ENCODE measurements at places on chromosomes 3 and 15.

DNA sequence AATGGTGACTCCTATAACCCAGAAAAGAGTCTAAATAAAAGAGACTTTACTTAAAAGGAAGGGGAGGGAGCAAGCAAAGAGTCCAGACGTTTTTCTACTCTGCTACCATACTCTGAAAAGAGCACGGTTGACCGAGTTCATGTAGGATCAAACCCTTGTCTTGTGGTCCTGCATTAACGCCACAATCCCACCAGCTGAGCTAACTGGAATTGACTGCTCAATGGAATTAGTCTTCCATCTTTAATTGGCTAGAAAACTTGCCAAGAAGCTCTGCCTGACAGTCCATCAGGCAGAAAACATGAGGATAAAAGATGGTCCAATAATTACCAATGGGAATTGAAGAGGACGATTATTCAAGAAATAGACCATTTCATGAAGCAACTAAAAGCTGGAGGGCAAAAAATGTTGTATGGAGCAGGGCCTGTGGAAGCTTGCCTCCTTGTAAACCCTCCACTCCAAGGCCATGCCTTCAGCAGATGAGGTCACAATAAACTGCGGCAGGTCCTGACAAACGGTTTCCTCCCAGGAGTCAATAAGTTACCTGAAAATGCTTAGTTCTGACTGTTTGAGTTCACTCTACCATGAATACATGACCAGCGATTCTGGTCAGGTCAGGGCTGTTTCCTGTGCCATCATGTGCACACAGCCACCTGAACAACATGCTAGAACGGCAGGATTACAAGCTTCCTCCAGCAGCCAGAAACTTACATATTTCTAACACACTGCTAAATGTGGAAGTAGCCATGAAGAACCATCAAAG is 35.6 kb upstream of the ARHGEF3 start:
- no peak for DNase-seq

DNA sequence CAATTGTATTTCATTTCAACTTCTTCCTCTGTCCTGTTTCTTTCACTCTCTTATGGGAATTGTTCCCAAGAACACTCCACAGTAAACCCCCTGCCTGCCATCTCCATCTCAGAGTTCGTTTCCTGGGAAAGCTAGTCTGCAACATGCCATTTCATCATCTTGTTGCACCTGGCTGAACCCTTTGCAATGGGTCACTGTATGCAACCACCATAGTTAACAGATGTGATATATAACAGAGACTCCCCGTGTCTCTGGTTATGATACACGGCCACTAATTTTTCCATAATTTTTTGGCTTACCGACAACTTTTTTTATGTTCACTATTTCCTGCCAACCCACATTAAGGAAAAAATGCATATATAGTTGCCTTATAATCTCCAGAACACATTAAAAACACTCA is 95.5 kb downstream of the CHST2 start:
- DNase-seq: no peak

GRCh38 chr3:146501752-146502151 is 32.4 kb upstream of the PLSCR2 start:
- no peak for DNase-seq

DNA sequence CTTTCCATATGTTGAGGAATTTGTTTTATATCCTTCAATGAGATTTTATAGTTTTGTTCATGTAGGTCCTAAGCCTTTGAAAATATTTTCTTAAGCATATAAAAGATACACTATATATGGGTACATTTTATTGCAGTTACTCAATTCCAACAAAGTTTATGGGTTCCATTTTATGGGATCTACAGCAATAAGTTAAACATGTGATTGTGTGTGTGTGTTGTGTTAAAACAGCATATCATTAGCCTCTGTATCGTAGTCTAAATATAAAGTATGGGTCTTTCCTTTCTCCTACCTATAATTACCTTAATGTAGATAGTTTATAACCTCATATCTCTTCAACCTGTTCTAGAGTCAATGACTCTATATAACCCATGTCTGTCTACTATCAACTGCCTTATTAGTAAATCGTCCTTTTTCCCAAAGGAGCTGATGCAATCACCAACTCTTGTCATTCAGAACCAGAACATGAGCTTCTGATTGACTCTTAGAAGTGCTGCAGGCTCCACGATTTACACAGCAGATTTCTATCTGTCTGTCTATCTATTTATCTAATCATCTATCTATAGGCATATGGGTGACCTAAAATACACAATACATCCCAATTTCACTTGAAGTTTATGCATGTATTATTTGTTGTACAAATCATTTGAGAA is 512.6 kb upstream of the CBLB start:
- DNase-seq: no peak

DNA sequence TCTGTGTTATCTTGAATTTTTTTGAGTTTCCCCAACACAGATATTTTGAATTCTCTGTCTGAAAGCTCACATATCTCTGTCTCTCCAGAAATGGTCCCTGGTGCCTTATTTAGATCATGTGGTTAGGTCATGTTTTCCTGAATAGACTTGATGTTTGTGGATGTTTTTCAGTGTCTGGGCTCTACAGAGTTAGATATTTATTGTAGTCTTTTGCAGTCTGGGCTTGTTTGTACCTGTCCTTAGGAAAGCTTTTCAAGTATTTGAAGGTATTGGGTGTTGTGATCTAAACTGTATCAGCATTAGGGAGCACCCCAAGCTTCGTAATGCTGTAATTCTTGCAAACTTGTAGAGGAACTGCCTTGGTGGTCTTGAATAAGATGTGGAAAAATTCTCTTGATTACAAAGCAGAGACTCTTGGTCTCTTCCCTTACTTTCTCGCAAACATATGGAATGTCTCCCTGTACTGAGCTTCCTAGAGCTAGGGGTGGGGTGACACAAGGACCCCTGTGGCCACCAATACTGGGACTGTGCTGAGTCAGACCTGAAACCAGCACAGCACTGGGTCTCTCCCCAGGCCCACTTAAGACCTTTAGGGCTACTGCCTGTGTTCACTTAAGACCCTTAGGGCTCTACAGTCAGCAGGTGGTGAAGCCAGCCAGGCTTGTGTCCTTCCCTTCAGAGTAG is 26.5 kb downstream of the TM4SF18 start:
- no peak for DNase-seq

DNA sequence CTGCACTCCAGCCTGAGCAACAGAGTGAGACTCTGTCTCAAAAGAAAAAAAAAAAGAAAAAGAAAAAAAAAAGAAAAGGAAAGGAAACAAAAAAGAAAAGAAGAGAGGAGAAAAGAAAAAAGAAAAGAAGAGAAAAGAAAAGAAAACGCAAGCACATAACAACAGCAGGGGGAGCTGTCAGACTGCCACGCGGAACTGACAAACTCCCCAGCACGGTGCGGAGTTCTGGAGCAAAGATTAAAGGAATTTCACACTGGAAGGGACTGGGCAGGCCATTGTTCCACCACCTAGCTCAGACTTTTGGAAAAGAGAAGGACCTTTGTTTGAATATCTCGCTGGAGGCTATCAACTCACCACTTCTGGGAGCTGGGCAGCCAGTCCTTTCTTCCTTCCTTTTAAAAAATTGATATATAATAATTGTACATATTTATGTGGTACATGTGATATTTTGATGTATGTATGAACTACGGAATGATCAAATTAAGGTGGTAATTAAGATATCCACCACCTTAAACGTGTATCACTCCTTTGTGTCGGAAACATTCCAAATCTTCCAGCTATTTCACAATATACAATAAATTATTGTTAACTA is 40.5 kb downstream of the DPPA2 start:
- DNase-seq: peak; percentile 70

GRCh38 chr3:100719136-100719535 is 9.8 kb downstream of the TFG start:
- DNase-seq: no peak

Measured in hematopoietic multipotent progenitor cell treated with erythropoietin and hydrocortisone succinate and interleukin-3 and kit ligand, for 6 days (in vitro differentiated cells).